ENCODE measurements at places on chromosomes 4 and X.

- DNase-seq = no peak
Measured at GRCh38 chrX:109685656-109686078, 47.4 kb downstream of the ACSL4 start.

GRCh38 chr4:117676153-117676552, 358.1 kb upstream of the NDST3 start:
- no peak for DNase-seq

DNA sequence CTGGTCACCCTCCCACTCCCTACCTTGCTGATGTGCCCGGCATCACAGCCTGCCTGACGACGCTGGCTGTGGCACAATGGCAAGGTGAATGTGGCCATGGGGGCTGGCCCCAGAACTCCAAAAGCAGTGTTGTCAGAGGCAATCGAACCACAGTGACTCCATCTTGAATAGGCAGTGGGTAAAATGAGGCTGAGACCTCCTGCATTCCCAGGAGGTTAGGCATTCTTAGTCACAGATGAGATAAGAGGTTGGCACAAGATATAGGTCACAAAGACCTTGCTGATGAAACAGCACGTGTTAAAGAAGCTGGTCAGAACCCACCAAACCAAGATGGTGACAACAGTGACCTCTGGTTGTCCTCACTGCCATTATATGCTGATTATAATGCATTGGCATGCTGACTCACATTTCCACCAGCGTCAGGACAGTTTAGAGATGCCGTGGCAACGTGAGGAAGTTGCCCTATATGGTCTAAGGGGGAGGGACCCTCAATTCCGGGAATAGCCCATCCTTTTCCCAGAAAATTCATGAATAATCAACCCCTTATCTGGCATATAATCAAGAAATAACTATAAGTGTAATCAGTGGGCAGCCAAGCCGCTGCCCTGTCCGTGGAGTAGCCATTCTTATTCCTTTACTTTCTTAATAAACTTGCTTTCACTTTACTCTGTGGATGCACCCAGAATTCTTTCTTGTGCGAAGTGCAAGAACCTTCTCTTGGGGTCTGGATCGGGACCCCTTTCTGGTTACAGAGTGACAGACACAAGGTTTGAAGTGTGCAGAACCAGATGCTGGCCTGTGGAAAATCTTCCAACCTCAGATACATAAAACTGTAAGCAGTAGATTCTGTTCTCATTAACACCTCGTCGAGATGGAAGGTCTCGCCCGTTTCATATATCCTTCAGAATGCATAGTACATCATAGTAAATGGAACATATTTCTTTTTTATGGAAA, 26.8 kb upstream of the CLDN24 start:
- DNase-seq = peak; percentile 21

GRCh38 chr4:3011456-3012220, 48.3 kb downstream of the GRK4 start:
- DNase-seq = no peak

GRCh38 chrX:10404436-10404835, 215.9 kb downstream of the MID1 start:
- DNase-seq = no peak

DNA sequence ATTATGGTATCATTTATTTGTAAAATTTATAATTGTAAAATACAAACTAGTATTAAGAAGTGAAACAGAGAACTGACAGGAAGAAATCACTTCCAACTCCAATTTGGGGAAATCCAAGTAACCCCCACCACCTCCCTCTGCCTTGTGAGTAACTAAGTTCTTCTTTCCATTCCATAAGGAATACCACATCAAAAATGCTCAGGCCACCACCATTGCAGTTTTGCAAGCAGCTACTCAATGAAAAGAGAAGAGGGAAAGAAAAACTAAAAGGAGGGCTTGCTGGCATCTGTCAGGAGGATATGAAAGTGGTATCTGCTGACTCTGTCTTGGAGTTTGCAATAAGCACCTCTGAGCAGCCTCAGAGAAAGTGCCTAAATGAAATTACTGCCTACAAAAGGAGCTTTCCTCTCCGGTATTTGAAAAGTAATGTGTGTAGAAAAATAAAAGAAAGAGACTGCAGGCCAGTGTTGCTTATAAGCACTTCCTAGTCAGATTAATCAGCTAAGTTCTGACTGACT, 228.7 kb downstream of the OPHN1 start:
- no peak for DNase-seq

DNA sequence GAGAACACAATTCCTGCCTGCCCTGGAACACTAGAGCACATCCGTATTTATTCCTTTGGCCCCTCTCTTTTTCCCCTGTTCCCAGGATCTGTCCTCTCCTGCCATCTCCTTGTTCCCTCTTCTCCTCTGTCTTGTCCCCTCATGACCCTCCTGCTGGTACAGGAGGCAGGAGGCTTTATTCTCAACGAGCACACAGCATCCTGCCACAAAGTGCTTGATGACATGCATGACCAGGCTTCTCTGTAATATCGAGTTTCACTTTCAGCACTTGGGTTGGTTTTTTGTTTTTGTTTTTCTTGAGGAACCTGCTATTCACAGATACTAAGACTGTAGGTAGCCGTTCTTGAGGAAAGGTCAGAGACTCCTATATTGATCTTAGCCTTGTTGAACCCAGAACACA, 35.3 kb downstream of the NALF2 start:
- DNase-seq = no peak

DNA sequence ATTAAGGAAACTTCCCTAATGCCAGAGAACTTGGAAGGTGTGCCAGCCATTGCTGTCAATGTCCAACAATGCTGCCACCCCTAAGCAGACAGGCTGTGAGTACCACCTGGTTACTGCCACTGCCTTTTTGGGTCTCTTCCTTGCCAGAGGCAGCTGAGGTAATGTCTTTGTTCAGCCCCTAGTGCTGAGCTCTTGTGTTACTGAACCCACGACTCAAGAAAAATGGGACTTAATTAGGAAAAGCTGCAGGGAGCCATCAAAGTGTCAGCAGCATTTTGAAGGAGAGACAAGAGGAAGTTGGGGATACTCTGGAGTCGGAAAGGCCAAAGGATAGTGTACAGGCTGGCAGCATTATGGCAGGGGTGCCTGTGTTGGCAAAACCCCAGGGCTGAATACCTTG, 283.7 kb downstream of the AFF2 start:
- DNase-seq = no peak

- DNase-seq = no peak
Measured at GRCh38 chr4:108119199-108119800, 49.4 kb downstream of the LEF1 start.

DNA sequence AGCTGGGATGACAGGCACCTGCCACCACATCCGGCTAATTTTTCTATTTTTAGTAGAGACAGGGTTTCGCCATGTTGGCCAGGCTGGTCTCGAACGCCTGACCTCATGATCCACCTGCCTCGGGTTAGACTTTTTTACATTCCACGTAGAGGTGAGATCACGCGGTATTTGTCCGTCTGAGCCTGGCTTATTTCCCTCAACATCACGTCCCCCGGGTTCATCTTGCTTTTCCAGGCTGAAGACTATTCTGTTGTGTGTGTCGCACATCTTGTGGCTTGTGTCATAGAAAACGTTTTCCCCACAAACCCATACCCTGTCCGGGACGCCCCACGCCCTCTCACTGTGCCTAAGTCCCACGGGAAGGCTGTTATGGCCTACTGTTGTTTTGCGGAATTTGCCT, 185.3 kb downstream of the CRLF2 start:
- no peak for DNase-seq

DNA sequence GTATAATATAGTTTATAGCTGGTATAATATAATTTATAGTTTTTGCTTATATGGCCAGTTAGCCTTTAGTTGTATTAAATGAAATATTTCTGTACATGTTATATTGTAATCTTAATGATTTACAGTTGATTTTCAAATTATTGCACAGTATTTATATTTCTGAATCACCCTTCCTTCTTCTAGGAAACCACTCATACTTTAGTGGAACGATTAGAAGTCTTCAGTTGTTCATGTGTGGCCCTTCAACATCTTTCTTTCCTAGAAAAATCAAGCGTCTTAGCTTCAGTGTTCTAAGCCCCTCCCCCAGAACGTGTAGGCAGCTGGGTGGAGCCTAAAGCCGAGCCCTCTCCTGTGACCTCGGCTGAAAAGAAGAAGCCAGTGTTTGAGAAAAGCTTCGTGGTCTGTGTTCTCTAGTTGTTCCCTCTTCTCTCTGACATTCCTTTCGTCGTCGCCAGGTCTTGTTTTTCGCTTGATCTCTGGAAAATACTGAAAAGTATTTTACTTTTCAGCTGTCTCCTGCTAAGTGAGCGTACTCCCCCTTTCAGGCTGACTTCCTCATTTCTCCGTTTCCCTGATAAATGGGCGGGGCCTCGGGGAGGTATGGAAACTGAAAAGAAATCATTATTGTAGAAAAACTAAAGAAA, at the start of gene C4orf33:
C4orf33 (plus strand) TSS at position 342 of the 644 bp plus-strand sequence. CDS start 6,459 bp downstream, outside the sequence.
- peak; percentile 61 for DNase-seq

DNA sequence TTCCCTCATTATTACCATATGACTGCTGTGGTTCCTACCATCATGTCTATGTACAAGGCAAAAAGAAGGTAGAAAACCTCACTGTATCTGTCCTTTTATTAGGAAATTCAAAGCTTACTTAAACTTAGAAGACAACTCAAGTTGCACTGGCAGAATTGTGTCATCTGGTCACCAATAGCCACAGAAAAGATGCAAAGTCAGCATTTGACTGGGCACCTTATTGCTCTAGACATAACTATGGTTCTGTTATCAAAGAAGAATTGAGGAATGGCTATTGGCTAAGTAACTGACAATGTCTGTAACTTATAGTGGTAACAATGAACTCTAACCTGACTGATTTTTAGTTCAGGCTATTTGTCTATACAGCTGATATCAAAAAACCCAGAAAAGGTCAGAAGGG, 45.3 kb downstream of the MAP9 start:
- DNase-seq = no peak

DNA sequence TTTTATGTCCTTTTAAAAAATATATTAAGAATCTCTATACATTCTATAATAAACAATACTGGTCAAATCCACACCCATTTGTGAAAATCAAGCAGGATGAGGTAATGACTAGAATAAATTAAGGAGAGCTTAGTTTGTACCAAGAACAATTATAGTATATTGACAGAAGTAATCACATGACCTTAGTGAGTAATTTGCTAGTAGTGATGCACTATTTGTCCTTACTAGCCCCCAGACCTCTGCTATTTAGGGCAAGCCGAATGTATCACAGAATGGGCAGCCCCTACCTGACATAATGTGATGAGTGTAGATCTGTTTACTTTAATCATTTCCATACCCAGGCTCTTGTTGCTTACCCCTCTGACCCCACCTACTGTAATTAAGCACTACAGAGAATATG, 15.8 kb downstream of the ATP1B4 start:
- no peak for DNase-seq

DNA sequence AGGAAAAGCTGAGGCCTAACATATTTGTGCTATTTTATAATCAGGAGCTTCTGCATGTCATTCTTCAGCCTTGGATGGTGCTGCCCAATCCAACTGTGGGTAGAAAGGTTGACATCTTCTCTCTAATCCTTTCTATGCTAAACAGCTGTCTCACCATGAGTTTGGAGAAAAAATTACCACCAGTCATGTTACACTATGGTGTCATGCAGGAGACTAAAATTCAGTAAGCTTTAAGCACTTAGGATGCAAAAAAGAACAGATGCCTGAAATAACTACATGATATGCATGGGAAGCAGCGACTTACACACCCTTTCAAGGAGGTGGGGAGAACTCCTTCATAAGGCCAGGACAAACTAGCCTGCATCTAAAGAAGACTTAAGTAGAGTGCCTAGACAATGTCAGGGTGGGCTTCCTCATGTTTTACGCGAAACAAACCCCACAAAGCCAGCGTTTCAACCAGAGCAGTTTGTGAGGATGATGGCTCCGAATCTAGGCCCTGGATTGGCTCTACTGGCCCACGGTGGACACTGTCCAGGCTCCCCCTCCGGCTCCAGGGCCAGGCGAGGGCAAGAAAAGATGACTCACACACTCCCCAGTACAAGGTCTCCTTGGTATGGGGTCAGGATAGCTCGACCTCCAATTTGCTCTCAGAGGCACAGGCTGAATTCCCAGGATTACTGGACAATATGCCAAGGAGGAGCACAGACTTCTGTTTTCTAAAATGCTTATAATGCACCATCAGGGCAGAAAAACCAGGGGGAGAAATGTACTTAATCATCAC, 45.1 kb downstream of the STX18 start:
- no peak for DNase-seq

DNA sequence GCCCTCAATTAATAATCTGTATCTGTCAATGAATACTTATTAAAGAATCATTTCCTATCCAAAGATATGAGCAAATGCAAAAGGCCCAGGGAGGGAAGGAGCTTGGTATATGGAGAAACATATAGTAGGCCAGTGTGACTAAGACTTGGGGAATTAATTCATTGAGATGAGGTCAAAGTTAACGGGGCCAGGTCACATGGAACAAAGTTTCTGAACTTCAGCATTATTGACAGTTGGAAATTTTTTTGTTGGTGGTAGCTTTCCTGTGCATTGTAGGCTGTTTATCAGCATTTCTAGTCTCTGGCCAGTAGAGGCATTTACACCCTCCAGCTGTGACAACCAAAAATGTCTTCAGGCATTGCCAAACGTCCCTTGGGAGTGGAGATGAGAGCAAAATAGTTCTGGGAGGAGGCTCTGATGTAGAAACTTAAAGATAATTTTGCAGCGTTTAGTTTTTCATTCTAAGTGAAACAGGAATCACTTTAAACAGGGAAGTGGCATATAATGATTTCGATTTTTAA, 202.0 kb downstream of the SLC4A4 start:
- DNase-seq = no peak

- DNase-seq = no peak
Measured at GRCh38 chrX:72308566-72309296, 3.0 kb upstream of the CITED1 start.

- DNase-seq = no peak
Measured at GRCh38 chr4:7587433-7588405, 153.0 kb upstream of the PSAPL1 start.

DNA sequence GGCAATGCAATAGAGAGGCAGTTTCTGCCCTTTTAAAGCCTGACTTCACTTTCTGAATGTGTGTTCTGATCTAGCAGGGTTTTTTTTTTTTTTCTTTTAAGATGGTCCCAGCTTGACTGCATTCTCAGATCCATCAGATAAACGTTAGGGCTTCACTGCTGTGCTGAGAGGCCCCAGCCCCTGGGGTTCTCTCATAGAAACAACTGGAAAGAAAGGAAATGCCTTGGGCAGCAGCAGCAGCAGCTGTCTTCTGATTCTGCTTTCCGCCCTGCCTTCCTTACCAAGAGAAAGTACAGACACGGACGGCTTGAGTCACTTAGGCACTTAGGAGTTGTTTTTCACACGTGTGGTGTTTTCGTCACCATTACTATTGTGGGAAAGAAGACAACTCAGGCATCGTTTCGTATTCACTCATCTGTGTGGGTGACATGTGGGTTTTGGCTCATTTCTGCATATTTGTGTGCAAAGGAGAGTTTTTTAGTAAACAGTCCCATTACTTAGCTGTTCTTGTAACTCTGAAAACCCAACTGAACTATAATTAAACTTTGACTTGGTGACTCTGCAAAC, 172.0 kb downstream of the PTTG2 start:
- DNase-seq = peak; percentile 64

GRCh38 chrX:13699183-13699826, 10.4 kb downstream of the RAB9A start:
- no peak for DNase-seq

DNA sequence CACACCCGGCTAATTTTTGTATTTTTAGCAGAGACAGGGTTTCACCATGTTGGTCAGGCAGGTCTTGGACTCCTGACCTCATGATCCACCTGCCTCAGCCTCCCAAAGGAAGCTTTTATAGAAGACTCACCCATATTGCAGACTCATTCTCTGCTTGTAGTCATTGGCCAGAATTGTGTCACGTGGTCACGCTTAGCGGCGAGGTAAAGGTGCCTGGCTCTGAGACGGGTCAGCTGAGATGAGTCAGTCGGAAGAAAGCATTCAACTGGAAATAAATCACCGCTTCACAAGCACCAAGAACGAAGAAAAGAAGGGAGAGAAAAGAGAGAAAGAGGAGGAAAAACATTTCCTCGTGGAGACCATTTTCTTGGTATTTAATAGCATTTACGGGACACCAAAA, 218.8 kb upstream of the NOCT start:
- no peak for DNase-seq

Measured in stimulated activated CD8-positive, alpha-beta memory T cell treated with anti-CD3 and anti-CD28 coated beads, Interleukin-15, amount 100 ng/mL, for 48 hours (primary cell).